ENCODE measurements at places on chromosomes 3 and 15.

- DNase-seq: no peak
These were observed 11.4 kb downstream of the SQOR start for GRCh38 chr15:45646220-45646619.

GRCh38 chr15:65791335-65792137, 557 bp downstream of the DENND4A start:
- peak; percentile 58 for DNase-seq

- DNase-seq: no peak
These were observed 40.4 kb upstream of the C3orf22 start for GRCh38 chr3:126599101-126599500.

DNA sequence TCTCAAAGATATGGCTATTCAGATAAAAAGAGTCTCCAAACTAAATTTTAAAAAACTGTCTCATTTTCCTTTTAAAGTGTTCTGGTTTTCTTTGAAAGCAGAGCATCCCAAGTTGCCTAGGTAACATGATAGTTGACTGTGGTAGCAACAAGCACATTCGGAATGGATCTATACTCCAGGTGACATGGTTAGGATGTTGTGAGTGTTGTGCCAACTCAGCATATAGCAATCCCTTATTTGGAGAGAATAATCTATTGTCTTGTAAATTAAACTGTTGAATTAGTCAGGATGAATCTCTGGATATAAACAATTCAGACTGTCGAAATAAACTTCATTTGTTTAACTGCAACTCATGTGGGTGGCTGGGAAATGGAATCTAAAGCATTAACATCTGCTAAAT, 418.6 kb downstream of the TUSC7 start:
- peak; percentile 14 for DNase-seq

DNA sequence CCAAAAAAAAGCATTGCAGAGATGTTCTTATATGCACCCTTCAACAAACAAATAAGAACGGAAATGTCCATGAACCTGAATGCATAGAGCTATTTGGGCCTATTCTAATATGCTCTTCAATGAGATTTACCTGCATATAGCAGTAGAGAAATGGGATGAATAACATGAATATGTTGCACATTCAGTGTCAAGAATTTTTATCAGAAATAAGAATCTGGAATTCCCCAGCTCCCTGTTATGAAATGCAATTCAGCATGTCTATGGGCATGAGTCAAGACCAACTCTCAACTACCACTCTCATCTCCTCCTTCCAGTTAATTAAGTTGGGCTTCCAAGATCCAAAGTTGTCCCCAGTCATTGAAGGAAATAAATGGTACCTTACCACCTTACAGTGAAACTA, 133.7 kb upstream of the ALCAM start:
- no peak for DNase-seq

DNA sequence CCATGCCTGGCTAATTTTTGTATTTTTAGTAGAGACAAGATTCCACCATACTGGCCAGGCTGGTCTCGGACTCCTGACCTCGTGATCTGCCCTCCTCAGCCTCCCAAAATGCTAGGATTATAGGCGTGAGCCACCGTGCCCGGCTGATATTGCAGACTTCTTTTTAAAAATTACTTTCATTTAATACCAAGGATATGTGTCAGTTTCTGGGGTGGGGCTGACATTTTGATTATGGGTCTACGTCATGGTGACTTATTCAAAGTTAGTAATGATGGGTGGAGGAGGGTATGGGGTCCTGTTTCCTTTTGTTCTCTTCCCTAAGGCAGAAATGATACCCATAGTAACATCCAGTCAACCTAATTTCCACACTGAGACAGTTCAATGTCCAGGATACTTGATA, 34.7 kb downstream of the GBE1 start:
- no peak for DNase-seq

DNA sequence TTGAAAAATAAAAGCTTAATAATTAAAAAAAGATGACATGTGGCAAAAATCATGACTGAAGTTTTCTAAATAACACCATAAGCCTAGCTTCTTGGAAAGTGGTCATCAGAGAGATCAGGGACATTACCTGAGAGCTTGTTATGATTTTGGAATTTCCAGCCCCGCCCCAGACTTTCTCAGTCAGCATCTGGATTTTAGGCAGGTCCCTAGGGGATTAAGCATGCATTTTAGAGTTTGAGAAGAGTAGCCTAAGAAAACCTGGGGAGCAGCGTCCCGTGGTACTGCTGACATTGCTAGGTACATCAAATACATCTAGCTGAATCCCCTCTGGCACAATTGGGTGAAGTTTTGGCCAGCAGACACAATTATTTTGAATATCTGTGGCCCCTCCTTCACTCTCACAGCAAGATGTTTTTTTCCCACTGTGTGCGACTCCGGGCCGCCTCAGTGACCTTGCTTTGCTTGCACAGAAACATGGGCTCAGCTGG, 58.7 kb upstream of the MEF2A start:
- DNase-seq: no peak

- DNase-seq: peak; percentile 24
These were observed 66.4 kb downstream of the XXYLT1 start for GRCh38 chr3:195204360-195205163.

DNA sequence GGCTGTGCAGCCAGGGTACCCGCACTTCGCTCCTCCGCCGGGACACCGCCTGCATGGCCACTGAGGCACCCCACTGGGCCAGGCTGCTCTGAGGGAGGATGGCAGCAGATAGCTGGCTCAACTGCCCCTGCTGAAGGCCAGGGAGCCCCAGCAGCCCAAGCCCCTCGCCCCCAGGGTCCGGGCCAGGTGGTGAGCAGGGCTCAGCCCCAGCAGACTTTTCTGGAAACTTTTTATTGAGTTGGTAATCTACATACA, 11.5 kb downstream of the PLIN1 start:
- DNase-seq: no peak

DNA sequence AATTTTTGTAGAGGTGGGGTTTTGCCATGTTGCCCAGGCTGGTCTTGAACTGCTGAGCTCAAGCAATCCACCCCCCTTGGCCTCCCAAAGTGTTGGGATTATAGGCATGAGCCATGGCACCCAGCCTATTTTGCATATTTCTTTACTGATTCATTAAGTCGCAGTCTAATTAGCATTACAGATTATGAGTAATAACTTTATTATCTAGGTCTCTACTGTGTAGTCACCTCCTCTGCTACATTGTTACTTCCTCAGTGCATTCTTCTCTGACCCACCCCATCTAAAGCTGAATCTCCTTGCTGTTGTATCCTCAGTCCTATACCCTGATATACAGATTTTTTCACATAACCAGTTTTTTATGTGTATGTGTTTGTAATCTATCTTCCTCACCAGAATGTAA, 61.7 kb downstream of the TFDP2 start:
- no peak for DNase-seq

- no peak for DNase-seq
These were observed 45.5 kb downstream of the EDEM1 start for GRCh38 chr3:5233026-5233425.

DNA sequence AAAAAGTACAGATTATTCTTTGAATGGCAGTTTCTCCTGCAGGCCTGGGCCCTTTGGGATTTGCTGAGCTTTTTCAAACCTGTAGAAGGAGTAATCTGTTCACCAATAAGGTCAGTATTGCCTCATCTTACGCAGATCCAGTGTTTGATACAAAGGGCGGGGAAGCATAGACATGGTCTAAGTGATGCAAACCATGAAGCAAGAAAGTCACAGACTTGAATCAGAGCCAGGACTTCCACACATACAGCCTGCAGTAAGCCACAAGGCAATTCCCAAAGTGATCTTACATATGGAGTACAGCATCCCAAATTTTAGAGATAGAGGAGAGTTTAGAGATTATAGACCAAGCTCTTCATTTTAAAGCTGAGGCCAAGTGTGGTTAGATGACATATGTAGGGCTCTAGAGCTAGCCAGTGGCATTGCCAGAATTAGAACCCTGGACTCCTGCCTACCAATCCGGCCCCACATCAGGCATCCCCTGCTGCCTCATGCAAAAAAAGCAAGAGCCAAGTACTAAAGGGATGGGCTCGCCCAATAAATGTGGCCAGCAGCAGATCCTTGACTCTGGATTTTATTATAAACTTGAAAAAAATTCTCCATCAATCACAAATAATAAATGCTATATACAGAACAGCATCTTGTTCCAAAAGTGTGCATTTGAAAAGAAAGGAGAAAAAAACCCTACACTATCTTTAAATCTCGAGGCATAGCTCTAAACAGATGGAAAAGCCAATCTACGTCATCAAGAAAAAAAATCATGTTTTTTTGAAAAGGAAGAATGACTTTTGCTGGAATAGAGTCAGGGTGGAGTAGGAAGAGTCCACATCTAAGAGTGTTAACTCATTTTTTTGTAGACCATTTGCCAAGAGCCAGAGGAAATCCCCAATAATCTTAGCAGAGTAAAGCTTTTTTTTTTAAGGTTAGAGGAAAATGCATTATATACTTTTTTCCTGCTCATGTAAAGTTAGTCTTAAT, 24.0 kb downstream of the ABI3BP start:
- no peak for DNase-seq

- DNase-seq: no peak
These were observed 129.2 kb upstream of the TSC22D2 start for GRCh38 chr3:150278843-150279381.

- no peak for DNase-seq
These were observed 79.3 kb downstream of the ANO10 start for GRCh38 chr3:43542328-43543043.

GRCh38 chr3:64048631-64049061, 25.4 kb upstream of the PSMD6 start:
- DNase-seq: no peak

DNA sequence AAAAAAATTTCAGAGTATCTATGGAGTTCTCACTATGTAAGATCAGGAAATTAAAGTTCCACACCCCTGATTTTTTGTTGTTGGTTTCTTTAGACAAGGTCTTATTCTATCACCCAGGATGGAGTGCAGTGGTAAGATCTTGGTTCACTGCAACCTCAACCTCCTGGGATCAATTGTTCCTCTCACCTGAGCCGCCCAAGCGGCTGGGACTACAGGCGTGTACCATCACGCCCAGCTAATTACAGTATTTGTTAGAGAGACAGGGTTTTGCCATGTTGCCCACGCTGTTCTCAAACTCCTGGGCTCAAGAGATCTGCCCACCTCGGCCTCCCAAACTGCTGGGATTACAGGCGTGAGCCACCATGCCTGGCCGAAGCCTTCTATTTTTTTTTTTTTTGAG, 12.4 kb downstream of the QRICH1 start:
- DNase-seq: no peak

DNA sequence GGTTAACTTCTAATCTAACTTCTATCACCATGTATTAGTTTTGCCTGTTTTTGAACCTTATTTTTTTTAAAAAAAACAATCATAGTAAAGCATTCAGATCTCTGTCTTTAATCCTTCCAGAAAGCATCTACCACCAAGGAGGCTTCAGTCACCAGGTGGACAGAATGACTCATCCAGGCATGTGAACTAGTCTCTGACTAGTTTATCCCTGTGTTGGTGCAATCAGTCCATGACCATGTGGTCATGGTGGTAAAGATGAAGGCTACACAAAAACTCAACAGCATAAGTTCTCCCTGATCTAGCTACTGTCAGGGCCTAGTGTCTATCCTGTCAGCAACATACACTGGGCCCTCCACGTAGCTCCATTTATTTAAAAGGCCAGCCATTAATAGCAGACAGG, 750.6 kb downstream of the AGBL1 start:
- no peak for DNase-seq

- no peak for DNase-seq
These were observed 15.5 kb upstream of the SRP14 start for GRCh38 chr15:40054605-40054854.

DNA sequence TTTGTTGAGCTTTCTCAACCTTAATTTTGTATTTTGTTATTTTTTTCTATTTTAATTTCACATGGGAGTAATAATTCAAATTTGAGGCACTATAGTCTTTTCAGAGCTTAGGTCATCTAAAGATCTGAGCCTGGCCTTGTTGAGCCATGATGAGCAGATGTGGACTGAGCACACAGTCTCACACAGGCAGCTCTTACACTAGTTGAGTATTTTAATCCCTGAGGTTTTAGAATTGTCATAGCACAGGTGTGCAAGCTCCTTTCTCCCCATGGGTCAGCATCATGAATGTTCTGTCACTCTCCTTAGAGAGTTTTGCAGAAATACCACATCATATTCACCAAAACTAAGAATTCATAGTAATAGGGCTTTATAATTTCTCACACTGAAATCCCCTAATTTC, 4.9 kb downstream of the ZBTB38 start:
- no peak for DNase-seq

DNA sequence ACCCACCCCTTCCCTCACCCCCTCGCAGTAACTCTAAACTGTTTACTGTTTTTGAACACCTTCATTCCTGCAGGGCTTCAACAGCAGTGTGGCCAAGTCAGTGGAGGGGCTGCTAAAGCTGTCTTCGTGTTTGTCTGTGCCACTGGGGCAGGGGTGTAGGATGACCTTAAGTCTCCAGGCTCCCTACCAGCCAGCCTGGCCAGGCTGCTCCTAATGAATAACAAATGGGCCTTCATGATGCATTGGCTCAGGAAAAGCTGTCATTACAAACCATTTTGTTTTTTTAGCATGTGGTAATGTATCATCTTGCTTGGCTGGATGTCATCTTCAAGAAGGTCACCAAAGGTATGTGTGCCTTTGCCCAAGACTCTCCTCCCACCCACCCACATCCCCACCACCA, 372.2 kb upstream of the WNT5A start:
- no peak for DNase-seq

- no peak for DNase-seq
These were observed 391.9 kb upstream of the THRB start for GRCh38 chr3:24886501-24886900.

- no peak for DNase-seq
These were observed 52.2 kb upstream of the ACP3 start for GRCh38 chr3:132265028-132265427.

DNA sequence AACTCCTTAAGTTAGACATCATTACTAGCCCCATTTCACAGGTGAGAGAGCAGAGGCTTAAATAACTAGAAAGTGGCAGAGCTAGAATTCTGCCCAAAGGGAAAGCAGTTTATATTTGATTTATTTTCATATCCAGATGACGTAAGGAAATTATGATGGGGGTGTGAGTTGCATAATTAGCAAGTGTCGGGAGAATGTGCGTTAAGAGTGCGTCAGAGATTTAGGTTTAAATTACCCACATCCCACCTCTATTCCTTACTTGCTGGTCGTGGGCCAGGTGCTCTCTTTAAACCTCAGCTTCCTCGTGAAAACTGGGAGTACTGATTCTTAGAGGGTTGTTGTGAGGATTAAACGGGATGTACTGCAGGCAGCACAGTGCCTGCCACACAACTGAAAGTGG, 32.3 kb downstream of the FSTL1 start:
- no peak for DNase-seq
